T-helper 9 cell (primary cell): ENCODE measurements at places on chromosomes 6 and 20.

- no peak for DNase-seq
Measured at GRCh38 chr20:25858495-25859425, 162.1 kb upstream of the ZNF337 start.

GRCh38 chr20:41087777-41088176 lies 49.6 kb upstream of the PLCG1 start:
- DNase-seq: no peak

DNA sequence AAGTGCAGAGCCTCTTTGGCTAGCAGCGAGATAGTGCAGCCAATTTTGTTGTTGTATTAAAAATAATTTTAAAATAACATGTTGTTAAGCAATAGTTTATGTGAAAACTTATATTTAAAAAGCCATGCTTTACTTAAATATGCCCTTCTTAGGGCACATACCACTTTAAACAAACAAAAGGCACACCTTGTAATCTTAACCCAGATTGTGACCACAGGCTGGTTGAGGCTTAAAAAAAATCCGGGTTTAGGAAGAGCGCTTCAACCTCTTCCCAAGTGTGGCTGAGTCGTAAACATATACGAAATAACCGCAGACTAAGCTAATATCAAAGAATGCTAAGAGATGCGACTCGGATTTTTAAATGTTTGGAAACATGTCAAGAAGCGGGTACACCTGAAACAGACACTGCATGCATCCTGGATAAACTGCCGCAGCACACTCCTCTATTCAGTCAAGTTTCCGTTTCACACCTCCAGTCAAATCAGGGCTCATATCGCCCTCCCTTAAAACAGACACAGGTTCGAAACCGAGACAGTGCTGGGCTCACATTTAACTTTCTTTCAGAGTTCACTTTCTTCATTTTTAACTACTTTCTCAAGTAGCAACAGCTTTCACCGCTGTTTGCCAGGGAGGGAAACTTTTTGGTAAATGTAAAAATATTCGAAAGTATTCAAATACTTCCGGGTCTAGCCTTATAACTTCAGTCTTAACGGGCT lies 1.5 kb downstream of the DEK start:
- peak; percentile 18 for DNase-seq

DNA sequence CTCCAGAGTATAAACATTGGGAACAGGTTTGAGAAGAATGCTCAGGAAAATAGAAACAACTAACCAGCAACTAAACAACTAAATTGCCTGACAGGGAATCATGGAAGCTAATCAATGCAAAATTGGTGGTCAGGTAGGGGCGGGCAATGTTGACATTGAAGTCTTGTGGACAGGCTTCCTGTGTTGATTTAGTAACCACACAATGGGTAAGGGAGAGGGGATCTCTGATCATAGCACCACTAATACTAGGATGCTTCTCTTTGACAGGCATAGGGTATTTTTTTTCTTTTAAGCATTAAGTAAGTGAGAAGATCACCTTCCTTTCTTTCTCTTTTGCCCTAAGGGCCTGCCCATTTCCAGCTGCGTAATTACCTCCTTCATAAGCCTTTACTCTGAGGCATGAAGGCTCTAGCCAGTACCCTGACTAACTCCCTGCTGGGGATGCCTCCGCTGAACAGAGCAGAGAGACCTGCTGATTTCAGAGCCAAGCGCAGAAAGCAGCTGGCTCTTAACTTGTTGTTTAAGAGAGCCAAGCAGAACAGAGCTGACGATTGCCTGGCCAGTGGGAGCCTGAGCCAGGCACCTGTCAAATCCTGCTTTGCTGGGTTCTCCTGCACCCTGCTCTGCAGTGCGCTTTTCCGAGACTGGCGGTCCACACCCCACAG lies 118.7 kb downstream of the BMP2 start:
- no peak for DNase-seq

- DNase-seq: no peak
Measured at GRCh38 chr6:89387516-89388201, 24.4 kb downstream of the RRAGD start.

- DNase-seq: no peak
Measured at GRCh38 chr6:45487645-45488044, 109.9 kb upstream of the SUPT3H start.

DNA sequence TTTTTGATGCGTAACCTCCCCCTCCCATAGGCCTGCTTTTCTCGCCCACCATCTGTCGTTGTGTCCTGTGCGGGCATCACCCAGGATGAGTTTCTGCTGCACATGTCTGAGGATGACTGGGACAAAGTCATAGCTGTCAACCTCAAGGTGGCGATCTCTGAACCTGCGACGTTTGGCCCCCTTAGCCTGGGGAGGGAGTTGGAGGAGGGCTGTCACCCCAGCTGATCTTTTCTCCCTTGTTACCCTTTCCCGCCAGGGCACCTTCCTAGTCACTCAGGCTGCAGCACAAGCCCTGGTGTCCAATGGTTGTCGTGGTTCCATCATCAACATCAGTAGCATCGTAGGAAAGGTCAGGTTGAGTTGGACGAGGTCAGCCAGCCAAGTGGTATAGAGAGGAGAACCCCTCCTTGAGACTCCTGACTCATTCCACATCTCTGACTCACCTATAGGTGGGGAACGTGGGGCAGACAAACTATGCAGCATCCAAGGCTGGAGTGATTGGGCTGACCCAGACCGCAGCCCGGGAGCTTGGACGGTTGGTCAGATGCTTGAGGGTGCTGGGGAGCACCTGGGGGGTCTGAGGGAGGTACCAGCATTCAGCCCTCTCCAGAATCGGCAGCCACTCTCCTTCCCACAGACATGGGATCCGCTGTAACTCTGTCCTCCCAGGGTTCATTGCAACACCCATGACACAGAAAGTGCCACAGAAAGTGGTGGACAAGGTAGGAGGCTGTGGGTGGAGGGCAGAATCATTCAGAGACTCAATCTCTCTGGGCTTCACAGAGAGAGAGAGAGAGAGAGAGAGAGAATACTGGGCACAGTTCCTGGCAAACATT lies 954 bp downstream of the HSD17B8 start:
- DNase-seq: no peak

GRCh38 chr6:170209354-170210025 lies 81.4 kb downstream of the DLL1 start:
- no peak for DNase-seq

- DNase-seq: no peak
Measured at GRCh38 chr6:51028276-51028675, 209.6 kb downstream of the TFAP2B start.

DNA sequence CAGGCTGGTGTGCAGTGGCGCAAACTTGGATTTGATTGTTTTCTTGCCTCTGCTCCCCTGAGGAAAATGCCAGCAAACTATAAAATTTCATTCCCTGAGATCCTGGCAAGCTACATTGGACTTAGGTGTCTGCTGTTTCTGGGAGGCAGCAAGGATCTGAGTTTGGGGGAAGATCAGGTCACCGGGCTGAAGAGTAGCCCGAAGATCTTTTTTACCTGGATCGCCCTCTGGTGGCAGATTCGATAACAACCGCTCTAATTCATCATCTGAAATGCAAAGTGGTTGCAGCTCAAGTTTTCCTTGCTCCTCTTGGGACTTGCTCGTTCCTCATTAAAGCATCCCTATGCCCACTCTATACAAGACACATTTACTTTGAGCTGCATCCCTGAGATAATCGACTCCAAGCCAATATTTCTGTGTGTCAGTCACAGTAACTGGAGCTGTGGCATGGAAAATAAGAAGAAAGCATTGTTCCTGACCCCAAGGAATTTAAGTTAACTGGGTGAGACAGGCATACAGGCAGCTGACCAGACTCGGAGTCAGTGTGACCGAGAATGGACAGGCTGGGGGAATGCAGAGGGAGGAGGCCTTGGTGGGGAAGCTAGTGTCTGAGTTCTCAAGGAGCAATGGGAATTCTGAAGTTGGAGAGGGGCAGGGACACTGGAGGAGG lies 131.8 kb upstream of the PROKR2 start:
- peak; percentile 16 for DNase-seq

GRCh38 chr6:51720327-51720726 lies 367.1 kb downstream of the PKHD1 start:
- no peak for DNase-seq

DNA sequence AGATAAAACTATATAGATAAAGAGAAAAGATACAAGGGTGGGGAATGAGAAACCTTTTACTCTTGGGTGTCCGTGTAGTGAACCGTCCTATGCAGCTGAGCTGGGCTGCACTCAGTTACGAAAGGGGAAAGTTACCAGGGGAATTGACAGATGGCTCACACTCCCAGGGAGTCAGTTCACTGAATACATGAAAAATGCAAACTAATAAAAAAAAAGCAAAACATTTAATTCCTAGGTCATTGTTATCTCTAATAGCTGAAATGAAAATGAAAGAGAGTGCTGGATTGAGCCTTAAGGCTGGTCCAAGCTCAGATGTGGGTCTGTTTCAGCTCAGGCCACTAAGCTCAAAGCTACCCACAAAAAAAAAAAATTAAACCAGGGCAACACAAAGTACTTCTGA lies 138.0 kb downstream of the THBS2 start:
- DNase-seq: no peak

- DNase-seq: no peak
Measured at GRCh38 chr6:161435748-161436070, 161.8 kb upstream of the AGPAT4 start.

DNA sequence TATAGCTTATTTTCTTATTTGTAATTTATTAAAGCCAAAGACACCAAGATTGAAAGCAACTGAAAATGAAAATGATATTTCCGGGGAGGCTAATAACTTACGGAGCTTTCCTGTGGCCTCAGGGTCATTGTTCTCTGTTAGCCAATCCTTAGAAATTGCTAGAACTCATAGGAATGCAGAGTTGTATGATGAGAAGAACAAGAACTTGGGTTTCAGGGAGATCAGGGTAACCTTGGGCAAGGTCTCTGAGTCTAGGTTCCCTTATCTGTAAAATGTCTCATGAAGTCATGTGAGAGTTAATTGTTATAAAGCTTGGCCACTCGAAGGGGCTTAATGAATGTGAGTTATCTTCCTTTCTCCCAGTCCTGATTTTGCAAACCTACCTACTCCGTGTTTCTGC lies 20.1 kb upstream of the SERINC3 start:
- DNase-seq: no peak

- DNase-seq: no peak
Measured at GRCh38 chr6:161268531-161269210, 5.2 kb downstream of the AGPAT4 start.

GRCh38 chr6:89297695-89298351 lies 17.3 kb downstream of the GABRR2 start:
- DNase-seq: peak; percentile 51

DNA sequence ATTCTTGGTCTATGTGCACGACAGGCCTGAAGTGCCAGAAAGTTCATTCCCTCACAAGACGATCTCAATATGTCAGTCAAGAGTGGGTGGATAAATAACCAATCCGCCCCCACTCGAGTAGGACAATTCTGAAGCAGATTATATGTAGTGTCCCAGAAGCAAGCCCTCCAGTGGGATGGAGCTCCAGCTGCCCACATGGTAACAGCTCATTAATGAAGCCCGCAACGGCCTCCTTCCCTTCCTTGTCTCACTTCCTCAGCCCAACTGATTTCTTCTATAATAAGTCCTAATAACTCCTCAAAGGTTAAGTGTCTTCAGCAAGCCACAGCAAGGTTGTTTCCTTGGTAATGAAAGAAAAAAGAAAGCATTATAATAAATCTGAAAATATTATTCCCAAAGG lies 82.1 kb upstream of the F13A1 start:
- no peak for DNase-seq

GRCh38 chr6:41489120-41489851 lies 56.9 kb upstream of the FOXP4 start:
- DNase-seq: no peak

GRCh38 chr20:16821211-16822089 lies 73.3 kb downstream of the OTOR start:
- DNase-seq: no peak

DNA sequence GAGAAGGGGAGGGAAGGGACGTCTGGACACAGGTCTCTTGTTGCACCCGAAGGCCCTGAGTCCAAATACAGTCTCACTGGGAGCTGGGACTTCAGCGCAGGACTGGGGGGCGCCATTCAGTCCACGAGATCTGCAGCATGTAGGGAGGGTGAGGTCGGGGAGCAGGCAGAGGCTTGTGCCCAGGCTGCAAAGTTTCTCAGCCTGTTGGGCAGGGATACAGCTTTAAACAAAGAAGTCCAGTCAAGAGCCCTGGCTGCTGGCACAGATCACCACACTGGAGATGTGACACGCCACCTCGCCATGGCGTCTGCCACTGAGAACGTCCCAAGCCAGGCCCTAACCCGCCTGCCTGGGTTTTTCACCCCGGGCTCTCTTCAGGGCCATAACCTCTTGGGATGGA lies 256.6 kb downstream of the DLL1 start:
- DNase-seq: no peak

DNA sequence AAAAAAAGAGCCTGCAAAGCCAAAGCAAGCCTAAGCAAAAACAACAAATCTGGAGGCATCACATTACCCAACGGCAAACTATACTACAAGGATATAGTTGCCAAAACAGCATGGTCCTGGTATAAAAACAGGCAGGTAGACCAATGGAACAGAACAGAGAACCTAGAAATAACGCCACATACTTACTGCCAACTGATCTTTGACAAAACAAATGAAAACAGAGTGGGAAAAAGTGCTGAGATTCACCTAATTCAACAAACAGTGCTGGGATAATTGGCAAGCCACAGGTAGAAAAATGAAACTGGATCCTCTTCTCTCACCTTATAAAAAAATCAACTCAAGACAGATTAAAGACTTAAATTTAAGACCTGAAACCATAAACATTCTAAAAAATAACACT lies 291.8 kb downstream of the RNGTT start:
- DNase-seq: no peak

GRCh38 chr20:45413479-45413878 lies 2.5 kb upstream of the PIGT start:
- no peak for DNase-seq

- no peak for DNase-seq
Measured at GRCh38 chr6:108902382-108902792, 54.2 kb downstream of the ARMC2 start.

DNA sequence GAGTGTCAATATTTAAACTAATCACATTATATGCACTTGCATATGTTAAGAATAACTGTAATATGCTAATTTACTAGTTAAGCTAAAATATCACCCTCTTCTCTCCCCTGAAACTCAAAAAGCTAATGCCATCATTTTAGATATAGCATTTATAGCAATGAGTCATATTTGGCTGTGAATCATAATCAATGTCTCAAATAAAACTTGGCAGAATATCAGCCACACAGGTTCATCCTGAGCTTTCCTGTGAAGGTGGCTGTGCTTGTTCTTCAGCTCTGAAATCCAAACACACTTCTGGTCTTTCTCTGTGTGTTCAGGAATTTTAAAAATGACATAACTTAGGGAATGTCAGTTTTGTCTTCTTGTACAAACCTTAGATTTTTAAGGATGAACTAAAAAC lies 12.8 kb upstream of the PNRC1 start:
- DNase-seq: no peak

GRCh38 chr20:38973107-38973506 lies 11.0 kb downstream of the DHX35 start:
- no peak for DNase-seq
